Pancreas (tissue), 10 donors: ENCODE measurements at places on chromosomes 16 and 17. TPM values are rescaled to one million over a fixed set of nuclear protein-coding genes. Genes with fewer than 3 reads are reported as not detected.

- no peak overlapping the region for H3K4me3 ChIP-seq
- H3K27ac ChIP-seq: no peak overlapping the region
- no peaks in the 10 kb centered on the region for H3K36me3 ChIP-seq
- no peaks in the 10 kb centered on the region for H3K4me1 ChIP-seq
- no peak for DNase-seq
Observed at GRCh38 chr16:9913604-9914326, 268.5 kb downstream of the GRIN2A start.

Gene RPL38
- 512 TPM for total RNA-seq

Gene C16orf96
- 0.47 TPM for total RNA-seq

DNA sequence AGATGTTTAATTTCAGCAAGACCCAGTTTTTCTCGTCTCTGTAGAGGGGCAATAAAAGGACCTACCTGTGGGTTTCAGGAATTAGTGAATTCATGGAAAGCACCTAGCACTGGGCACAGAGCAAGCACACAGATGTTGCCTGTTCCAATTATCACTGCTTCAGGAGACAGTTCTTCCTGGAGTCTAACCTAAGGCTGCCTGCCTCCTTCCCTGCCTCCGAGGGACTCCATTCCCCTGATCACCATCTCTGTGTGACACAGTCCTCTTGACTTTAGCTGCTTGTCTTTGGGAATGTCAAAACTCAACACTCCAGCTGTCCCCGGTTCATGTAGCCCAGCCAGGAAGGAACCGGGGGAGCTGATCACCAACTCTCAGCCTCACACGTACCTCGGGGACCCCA is 474.9 kb downstream of the SLC39A11 start:
- DNase-seq: no peak
- no peaks in the 10 kb centered on the region for H3K36me3 ChIP-seq
- H3K4me1 ChIP-seq: peaks cover 6% of the 10 kb centered on the region
- no peak overlapping the region for H3K4me3 ChIP-seq

Gene KLHL11
- total RNA-seq: 6.4 TPM

DNA sequence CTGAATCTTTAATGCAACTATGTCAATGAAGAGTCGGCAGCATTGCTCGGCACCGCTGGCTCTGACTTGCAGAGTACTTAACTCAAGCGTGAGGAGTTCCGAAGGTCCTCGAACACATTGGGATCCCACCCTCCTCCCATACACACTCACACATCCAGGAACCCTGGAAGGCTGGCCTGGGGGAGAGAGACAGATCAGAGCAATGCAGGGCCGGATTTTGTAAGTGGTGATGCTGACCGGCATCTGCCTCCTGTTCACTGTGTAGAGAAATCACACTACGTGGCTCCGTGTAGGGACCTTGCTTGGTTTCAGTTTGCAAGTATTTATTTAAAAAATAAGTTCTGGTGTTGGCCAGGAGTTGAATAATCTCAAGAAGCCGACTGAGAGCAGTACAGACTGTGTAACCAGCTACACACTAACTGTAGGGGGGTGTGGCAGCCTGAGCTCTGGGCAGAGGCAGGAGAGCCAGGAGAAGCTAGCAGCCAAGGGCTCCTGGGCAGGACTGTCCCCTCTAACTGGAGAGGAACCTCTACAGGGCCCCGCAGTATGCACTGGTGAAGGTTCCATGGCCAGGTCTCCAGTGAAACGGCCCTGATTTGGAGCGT is 190.2 kb upstream of the TNRC6C start:
- H3K27me3 ChIP-seq: no peaks in the 10 kb centered on the region
- no peak overlapping the region for H3K4me3 ChIP-seq
- no peaks in the 10 kb centered on the region for H3K4me1 ChIP-seq
- no peaks in the 10 kb centered on the region for H3K36me3 ChIP-seq

Gene TP53TG3B
- total RNA-seq: not detected

- no peak overlapping the region for H3K27ac ChIP-seq
- DNase-seq: no peak
- H3K36me3 ChIP-seq: peaks cover 2% of the 10 kb centered on the region
- no peaks in the 10 kb centered on the region for H3K27me3 ChIP-seq
Observed at GRCh38 chr16:30663820-30664219, 5.6 kb downstream of the FBRS start.

DNA sequence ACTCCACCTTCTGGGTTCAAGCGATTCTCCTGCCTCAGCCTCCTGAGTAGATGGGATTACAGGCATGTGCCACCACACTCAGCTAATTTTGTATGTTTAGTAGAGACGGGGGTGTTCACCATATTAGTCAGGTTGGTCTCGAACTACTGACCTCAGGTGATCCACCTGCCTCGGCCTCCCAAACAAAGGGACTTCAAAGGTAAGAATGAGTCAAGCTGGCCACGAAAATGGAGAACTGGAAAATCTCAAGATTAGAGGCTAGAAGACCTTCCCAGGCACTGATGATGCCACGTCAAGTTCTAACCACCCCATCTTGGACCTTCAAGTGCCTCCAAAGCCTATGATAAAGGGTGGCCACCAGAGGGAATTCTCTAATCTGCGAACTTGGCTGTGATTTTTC is 1.3 kb upstream of the CCL15 start:
- no peak overlapping the region for H3K27ac ChIP-seq
- no peak for DNase-seq
- no peak overlapping the region for H3K4me3 ChIP-seq

DNA sequence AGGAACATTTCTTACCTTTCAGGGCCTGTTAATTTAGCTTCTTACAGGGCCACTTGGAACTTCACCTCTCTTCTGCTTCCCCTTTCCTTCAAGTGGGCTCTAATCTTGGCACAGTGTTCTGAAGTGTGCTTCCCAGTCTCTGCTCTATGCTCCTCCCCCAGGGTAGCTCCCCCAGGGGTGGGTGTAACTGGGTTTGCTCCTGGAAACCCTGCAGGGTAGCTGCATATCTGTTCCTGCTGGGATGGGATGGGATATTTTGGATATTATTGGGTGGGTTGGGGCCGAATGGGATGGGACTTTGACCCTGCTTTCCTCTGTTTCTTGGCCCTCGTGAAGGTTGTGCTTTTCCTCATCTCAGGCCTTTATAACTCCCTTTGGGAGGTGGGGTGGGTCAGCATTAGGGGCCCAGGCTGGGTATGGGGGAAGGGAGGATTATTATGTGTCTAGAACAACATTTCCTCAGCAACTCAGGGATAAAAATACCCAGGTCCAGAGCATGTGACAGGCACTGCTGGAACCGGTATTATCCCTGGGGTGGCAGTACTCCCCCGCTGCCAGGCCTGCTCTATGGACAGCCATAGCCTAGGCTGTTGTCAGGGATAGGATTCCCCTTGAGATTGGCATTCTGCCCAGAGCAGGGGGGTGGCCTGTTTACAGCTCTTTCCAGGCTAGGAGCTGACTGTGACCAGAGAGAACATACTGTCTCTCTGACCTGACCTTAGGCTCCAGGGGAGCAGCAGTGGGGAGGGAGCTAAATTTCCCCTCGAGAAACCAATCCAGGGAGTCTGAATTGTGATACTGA is 5.0 kb downstream of the NFE2L1 start:
- no peaks in the 10 kb centered on the region for H3K27me3 ChIP-seq
- peaks cover 57% of the 10 kb centered on the region for H3K4me1 ChIP-seq
- H3K36me3 ChIP-seq: no peaks in the 10 kb centered on the region
- DNase-seq: peak; percentile 55
- H3K27ac ChIP-seq: peak overlapping the region; percentile 8
- no peak overlapping the region for H3K4me3 ChIP-seq
